Fibroblast of skin of scalp (primary cell): ENCODE measurements at places on chromosomes 7 and 10.

GRCh38 chr7:132055336-132056120, 499.1 kb upstream of the PODXL start:
- DNase-seq: no peak

DNA sequence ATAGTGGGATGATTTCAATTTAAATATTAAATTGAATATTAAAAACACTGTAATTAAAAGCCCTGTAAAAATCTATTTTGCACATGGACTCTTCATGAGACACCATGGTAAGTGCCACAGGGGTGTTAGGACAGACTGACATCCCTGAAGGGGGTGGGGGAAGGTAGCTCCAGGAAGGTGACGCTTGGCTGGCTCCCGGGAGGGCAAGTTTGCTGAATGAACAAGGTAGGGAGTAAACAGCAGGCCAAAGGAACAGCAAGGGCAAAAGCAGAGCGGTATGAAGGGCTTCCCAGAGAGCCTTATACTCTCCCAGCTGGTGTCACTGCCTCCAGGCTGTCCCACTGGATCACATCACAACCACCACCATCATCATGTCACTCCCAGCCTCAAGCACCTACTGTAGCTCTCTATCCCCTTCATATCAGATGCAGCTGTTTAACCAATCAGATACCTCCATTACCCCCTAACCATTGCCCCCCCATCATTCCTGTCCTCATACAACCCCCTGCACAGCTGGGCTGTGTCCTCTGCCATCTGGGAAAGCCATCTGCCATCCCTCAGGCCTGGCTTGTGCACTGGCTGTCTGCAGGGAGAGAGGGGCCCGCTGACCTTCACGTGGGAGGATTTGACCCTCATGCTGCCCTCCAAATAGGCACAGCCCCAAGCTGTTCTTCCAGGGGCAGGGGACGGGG, 19.5 kb downstream of the HSPA12A start:
- no peak for DNase-seq

- DNase-seq: no peak
Measured at GRCh38 chr7:156082048-156083040, 270.1 kb upstream of the SHH start.

- peak; percentile 24 for DNase-seq
Measured at GRCh38 chr7:3888096-3888495, 587.0 kb downstream of the SDK1 start.

DNA sequence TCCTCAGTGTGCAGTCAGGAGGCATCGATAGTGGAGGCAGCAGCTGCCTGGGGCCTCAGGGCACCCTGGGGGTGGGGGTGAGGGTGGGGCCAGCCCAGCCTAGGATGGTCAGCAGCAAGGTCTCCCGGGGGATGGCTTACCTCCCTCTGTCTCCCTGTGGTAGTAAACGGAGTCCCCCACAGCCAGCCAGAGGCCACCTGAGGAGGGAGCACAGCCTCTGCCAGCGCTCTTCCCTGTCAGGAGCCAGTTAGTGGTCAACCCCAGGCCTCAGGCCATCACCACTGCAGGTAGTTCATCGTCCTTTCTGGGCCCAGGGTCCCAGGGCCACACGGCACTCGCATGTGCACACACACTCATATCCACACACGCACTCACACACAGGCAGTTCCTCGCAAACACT, 22.1 kb downstream of the ACTR1A start:
- DNase-seq: no peak

- peak; percentile 44 for DNase-seq
Measured at GRCh38 chr10:85645926-85646711, 720.5 kb downstream of the GRID1 start.

GRCh38 chr7:98365863-98366561, 34.9 kb downstream of the BAIAP2L1 start:
- DNase-seq: no peak

GRCh38 chr10:131744346-131744745, 156.5 kb upstream of the PPP2R2D start:
- no peak for DNase-seq

DNA sequence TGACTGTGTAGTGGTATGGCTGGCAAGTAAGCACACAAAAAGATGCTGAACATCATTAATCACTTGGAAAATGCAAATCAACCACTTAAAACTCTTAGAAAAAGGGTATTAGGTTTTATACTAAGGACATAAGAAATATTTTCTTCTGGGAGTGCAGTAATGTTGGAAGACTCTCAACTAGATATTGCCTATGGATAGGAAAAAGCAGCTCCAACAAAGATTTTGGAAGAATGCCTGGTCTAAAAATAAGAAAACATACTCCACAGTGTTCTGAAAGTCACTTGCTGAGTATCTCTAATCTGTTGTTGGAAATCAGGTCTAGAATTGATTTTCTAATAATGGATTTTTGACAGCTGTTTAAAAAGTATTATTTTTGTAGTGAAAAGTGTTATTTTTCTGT, 50.8 kb upstream of the PHYHIPL start:
- DNase-seq: no peak

GRCh38 chr7:98810153-98810802, 59.5 kb downstream of the TMEM130 start:
- peak; percentile 96 for DNase-seq

- DNase-seq: no peak
Measured at GRCh38 chr7:103348452-103348851, 1.0 kb downstream of the PSMC2 start.

DNA sequence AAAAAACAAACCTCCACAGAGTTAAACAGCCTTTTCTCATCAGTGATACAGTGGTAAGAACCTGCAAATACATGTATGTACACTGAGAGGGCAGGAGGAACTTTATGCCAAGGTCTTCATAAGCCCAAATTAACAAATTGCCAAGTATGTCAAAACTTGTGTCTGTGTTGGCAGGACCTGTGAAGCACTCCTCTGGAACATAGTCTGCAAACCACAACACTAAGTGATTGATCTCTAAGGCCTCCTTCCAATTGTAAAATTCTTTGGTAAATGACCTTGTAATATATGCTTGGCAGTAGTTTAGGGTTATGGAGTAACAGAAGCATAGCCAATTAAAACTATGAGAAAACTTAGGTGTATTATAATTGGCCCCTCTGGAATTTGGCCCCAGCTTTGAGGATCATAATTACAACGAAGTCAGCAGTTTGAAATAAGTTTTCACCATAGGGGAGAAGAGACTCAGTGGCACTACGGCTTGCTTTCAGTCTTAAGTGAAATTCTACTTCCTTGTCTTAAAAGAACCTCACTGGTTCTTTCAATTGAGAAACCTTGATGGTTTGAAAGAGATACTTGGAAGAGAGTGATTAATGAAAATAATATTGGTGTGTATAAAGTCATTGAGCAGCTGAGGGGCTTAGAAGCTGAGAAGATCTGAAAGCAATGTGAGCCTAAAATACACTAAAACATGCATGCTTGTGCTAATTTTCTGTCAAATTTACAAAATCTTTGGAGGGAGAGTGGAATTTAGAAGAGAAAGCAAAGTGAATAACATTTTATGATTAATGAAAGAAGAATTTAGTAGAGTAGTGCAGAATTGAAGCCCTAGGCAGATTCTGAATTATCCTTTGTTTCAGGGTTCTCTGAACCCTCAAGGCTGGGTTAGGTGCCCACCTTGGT, 57.6 kb downstream of the CNNM2 start:
- no peak for DNase-seq

GRCh38 chr7:16929146-16929762, 47.5 kb upstream of the AGR3 start:
- no peak for DNase-seq

DNA sequence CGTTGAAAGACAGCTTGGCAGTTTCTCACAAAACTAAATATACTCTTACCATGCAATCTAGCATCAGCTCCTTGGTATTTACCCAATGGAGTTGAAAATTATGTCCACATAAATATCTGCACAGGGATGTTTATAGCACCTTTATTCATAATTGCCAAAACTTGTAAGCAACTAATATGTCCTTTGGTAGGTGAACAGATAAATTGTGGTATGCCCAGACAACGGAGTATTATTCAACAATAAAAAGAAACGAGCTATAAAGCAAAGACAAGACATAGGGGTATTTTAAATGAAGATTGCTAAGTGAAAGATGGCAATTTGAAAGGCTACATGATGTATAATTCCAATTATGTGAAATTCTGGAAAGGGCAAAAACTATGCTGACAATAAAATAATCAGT, 162.5 kb upstream of the PTN start:
- DNase-seq: no peak

- no peak for DNase-seq
Measured at GRCh38 chr10:120732643-120733313, 118.4 kb upstream of the WDR11 start.

GRCh38 chr7:123665896-123666295, 10.2 kb downstream of the LMOD2 start:
- DNase-seq: no peak

GRCh38 chr7:41979834-41980307, 257.1 kb downstream of the GLI3 start:
- DNase-seq: peak; percentile 68

DNA sequence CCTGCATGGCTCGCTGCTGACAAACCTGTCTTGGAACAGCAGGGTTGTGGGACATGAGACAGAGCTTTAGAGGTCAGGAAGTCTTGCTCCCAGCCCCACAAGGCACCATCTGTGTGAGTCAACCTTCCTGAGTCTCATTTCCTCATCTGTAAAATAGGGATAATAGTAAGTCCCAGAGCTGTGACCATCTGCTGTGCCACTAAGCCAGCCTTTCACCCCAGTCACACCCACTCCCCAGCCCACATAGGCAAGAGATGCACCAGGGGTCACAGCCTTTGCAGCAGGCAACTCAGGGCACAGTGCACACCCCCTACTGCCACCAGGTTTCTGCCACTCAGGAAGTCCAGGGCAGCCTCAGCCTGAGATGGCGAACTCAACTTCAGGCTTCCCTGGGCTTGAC, 29.4 kb upstream of the CDH23 start:
- no peak for DNase-seq

GRCh38 chr7:32591938-32592337, 96.6 kb downstream of the AVL9 start:
- DNase-seq: no peak

GRCh38 chr7:140707132-140707531, 10.6 kb downstream of the NDUFB2 start:
- DNase-seq: no peak

GRCh38 chr7:55432939-55433784, 68.0 kb downstream of the LANCL2 start:
- peak; percentile 57 for DNase-seq

- DNase-seq: no peak
Measured at GRCh38 chr10:797179-797578, 107.7 kb upstream of the DIP2C start.

DNA sequence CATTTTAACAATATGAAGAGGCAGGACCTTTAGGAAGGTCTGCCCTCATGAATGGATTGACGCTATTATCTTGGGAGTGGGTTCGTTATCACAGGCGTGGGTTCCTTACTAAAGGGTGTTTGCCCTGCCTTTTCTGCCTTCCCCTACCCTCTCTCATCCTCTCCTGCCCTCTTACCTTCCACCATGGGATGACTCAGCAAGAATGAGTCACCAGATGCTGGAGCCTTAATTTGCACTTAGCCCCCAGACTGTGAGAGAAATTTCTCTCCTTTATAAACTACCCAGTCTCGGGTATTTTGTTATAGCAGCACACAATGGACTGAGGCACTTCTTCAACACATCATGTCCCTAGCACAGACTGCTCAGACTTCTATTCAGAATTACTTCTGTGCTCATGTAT, 31.4 kb upstream of the ZNF32 start:
- DNase-seq: no peak

- DNase-seq: peak; percentile 73
Measured at GRCh38 chr10:104254493-104255310, at the start of gene GSTO1. TSS of gene GSTO1 (plus strand) at chr10:104254892. CDS start at chr10:104254929, 37 bp downstream.

GRCh38 chr7:14698239-14698638, 204.3 kb downstream of the DGKB start:
- peak; percentile 7 for DNase-seq

GRCh38 chr10:86370006-86370585, 3.5 kb upstream of the GRID1 start:
- no peak for DNase-seq

DNA sequence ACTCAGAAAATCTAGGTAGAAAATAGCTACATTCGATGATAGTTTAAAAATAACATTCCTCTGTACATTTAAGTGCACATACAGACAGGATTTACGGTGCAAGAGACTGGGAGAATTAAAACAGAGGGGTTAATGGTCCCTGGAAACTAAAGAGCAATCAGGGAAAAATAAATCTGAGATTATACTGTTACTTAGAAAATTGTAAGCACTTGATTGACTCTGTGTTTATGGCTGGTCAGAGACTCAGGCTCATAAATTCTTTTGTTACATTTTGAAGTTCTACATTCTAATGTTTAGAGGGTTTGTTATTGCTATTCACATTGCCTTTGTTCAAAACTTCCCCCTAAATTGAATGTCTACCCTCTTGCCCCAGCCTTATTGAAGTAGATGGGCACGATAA, 54.4 kb downstream of the CDCA7L start:
- DNase-seq: no peak

- no peak for DNase-seq
Measured at GRCh38 chr10:90304533-90304932, 553.3 kb downstream of the HTR7 start.

- DNase-seq: no peak
Measured at GRCh38 chr7:121103579-121103978, 115.1 kb downstream of the CPED1 start.

DNA sequence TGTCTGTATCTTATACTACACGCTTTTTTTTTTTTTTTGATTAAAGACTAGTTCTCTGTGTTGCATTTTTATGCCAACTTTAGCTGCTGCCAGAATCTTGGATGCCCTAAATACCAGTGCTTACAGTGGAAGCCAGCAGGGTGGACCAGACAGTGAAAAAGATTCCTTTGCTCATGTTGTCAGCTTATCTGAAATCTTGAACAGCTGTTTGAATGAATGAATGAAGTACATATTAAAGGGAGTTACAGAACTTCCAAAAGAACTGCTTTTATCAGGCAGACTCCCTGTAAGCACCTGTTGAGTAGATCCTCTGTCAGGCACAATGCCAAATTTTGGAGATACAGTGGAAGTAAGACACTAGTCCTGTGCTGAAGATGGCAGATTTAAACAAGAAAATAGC, 184.9 kb downstream of the PPP1R9A start:
- DNase-seq: no peak

- peak; percentile 58 for DNase-seq
Measured at GRCh38 chr10:66378117-66378876, 547.5 kb upstream of the LRRTM3 start.

- DNase-seq: no peak
Measured at GRCh38 chr7:141495057-141495456, 56.2 kb upstream of the AGK start.

- DNase-seq: peak; percentile 93
Measured at GRCh38 chr7:115678086-115678982, 352.2 kb downstream of the TFEC start.

DNA sequence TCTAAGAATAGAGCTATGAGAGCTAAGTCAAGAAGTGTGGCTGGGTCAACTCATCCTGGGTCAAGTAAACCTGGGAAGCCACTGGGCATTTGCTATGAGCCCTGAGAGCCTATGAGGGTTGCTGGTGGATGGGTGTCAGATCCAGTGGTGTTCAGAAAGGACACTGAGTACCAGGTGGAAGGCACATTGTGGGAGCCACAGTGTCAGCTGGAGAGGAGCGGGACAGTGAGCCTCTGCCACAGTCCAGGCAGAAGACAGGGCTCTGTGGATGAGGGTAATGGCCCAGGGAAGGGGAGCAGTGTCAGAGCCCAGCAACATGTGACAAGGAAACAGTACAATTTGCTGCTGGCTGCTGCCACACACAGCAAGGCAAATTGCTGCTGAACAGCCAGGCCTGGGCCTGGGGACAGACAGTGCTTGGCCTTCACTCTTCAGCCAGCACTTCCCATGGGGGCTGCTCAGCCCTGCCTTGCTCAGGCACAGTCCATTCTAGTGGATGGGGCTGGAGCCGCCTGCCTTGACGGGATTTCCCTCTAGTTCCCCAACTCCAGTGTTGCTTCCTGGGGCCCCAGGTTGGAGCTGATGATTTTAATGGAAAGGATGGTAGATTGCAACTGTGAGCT, 90.9 kb upstream of the CHST15 start:
- no peak for DNase-seq
